Activated T-cell treated with anti-CD3 and anti-CD28 coated beads, Interleukin-2, amount 50 U/mL, for 72 hours (primary cell): ENCODE measurements at places on chromosomes 5 and 9. TPM values are rescaled to one million over a fixed set of nuclear protein-coding genes. Genes with fewer than 3 reads are reported as not detected.

CCNI2 gene
- total RNA-seq, result 3.4 TPM

CD14 gene
- 0.41 TPM for total RNA-seq

FGFR4 gene
- total RNA-seq, result 0.62 TPM

AOPEP gene
- total RNA-seq, result 9.0 TPM

DCTN4 gene
- total RNA-seq, result 61.5 TPM

GRCh38 chr5:80620211-80620610 is 34.2 kb upstream of the MSH3 start:
- DNase-seq, result no peak

DNA sequence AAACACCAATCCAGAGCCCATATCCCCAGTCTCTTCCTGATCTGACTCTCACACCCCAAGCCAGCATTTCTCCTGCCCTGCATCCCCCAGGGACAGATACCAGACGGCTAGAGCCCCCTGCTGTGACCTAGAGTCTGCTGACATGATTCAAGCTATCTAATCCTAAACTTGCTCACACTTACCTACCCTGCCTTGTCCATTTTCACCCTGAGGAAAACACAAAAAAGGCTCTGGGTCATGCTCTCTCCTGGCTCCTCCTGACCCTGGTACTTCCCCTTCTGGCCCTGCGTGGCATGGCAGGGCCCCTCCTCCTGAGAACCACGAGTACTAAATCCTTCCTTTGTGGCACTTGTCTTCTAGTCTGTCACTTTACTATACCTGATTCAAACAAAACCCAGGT is 2.8 kb upstream of the ARRDC1 start:
- no peak for DNase-seq

GRCh38 chr9:86807367-86807976 is 139.8 kb downstream of the GAS1 start:
- no peak for DNase-seq

- no peak for DNase-seq
Measured at GRCh38 chr5:67416986-67417385, 220.4 kb upstream of the CD180 start.

DNA sequence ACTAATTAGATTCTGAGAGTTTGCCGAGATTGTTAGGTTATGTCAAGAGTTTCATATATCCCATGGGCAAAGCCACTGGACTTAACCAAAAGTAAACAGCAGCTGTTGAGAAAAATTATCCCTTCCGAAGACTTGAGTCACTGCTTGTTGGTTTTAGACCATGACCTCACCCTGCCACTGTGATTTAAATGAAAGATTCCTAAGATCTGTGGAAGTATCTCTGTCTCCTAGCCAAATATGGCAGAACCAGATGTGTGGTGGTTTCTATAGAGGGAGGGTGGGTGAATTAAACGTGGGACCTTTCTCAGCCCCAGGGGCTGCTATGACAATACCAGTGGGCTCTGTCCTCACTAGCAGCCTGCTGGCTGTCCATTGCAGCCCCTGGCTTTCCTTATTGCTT is 19.3 kb downstream of the DMRT3 start:
- DNase-seq, result no peak

DNA sequence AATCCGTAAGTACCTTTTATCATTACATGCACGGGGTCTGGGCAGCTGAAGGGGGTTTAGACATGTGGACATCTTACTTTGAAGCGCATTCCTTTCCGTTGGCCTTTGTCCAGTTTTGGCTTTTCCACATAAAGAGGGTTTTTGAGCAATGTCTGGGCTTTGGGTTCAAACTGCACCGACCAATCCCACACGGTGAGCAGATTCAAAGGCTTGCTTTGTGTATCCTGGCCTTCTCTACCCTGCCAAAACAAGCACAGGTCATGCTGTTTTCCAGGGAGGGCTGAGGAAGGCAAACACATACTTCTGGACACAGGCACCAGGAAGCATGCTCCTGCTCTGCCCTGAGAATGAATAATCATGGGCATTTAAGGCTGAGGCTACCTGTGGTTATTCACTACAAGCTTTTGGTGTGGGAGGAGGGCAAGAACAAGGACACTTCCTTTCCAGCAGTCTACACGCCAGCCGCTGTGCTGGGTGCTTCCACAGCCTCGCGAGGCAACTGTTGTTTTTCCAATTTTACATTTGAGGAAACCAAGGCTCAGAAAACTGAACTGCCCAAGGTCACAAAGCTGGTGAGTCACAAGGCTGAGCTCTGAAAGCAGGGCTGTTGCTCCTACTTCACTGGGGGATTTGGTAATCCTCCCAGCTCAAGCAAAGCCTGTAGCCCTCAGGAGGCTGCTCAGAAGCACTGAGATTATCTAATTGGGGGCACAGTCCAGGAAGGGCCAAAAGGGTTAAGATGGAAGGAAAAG is 59.8 kb upstream of the GOLPH3 start:
- no peak for DNase-seq

DNA sequence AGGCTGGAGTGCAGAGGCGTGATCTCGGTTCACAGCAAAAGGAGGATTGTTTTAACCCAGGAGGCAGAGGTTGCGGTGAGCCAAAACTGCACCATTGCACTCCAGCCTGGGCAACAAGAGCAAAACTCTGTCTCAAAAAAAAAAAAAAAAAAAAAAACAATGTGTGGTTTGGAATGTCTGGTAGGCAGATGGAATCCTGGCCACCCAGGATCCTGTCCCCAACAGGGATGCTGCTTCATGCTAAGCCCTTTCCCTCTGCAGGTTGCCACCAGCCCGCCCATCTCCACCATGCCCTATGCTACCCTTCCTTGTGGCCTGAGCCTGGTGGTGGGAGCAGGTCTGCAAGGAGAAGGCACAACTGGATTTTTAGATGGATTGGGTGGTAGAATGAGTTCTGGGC is 129.7 kb upstream of the HAND1 start:
- DNase-seq, result no peak

DNA sequence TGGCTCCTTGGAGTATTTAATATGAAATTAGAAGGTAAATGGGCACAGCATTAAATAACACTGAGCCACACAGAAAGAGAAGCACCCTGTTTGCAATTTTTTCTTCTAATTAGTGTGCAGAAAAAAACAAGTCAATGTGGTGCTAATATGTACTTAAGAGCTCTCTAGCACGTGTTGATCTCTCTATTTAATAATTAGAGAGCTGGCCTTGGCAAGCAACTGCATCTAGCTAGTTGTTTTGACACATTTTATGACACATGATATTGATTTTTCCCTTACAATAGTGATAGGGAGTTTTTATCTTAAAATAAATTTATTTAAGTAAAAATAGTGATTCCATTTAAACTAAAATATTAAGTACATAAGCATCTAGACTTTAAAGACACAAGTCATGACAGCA is 54.5 kb upstream of the NUDT12 start:
- DNase-seq, result no peak

DNA sequence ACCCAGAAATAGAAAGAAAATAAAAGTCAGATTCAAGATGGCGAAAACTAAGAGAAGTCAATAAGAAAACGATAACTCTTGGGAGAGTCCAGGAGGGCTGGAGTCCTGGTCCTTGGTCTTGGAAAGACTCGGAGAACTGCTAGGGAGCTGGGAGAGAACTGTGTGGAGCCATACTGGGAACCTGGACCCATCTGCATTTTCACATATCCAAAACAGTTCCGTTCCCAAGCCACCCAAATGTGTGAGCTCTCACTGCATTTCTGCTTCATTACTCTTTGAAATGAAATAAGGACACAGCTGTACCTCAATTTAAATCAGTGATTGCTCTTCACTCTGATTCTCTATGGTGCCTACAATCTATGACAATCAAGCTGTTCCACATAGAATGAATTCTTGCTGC is 68.1 kb upstream of the CER1 start:
- DNase-seq, result no peak

GRCh38 chr5:90912476-90912875 is 353.9 kb downstream of the ADGRV1 start:
- no peak for DNase-seq

- no peak for DNase-seq
Measured at GRCh38 chr9:111161015-111161415, 122.7 kb upstream of the LPAR1 start.

DNA sequence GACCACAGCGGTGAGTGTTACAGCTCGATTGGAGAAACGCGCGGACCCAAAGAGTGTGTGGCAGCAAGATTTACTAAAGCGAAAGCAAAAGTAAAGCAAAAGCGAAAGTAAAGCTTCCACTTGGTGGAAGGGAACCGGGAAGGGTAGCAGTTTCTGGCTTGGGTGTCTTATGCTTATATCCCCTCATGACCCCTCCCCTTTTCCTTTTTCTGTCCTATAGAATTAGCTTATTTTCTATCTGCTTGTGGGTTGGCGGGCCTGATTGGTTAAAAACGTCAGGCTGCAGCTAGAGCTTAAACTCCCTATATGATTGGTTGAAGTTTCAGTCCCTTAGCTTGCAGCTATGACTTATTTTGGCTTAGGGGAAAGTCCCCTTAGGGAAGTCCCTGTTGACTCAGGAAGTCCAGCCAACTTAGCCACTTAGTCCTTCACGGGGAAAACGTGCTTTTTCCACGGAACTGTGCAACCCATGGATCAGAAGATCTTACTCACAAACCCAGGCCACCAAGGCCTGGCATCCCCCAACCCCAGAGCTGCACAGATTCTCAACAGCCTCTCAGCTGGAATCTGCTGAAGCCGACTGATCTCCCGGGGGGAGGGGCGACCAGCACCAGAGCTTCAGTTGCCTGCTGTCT is 114.2 kb upstream of the ADAMTS16 start:
- DNase-seq, result peak; percentile 4

DNA sequence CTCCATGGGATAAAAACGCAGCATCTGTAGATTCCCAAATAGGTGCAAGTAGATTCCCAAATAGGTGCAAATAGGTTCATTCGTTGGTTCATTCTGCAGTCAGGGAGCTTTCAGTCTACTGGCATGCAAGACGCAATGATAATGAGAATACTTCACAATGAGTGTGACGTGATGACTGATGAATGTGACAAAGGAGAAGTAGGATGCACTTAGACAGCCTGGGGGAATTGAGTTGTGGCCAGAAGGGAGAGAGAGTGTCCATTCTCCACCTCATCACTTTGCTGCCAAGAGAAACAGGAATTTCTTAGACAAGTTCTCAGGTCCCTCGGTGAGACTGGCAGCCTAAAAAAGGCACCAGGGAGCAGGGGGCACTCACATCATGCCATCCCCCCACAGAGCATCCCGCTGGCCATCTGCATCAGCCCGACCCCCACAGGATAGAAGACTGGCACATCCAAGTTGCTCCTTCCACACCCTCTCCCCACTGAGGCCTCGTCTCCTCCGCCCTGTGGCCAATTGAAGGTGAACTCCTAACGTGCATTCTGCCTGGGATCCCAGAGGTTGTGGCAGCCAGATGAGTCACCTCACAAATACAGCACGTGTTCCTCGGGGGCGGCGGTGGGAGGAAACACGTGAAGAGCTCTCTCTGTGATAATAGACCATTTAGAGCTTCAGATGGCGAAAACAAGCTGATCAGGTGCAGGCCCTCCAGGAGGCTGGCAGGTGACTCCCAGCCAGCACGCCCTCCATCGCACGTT is 19.9 kb upstream of the KCNIP1 start:
- DNase-seq, result no peak
